Effector CD4-positive, alpha-beta T cell (primary cell): ENCODE measurements at places on chromosomes 5 and 9.

DNA sequence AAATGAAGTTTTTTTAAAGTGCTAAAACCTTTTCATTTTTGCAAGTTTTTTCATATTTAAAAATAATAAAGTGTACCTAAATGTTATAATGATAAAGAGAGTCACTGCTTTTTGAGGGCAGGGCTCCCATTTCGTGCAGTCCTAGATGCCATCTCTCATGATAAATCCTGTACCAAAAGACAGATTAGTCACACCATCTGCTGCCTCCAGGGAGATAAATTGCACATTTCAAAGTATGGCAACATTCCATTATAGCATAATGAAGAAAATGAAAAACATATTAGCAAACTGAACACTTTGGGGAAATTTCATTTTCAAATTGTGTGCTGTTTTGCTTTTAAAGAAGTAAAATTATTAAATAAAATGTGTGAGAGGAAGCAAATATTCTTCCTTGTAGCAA is 257.2 kb downstream of the KIAA0825 start:
- no peak for DNase-seq

DNA sequence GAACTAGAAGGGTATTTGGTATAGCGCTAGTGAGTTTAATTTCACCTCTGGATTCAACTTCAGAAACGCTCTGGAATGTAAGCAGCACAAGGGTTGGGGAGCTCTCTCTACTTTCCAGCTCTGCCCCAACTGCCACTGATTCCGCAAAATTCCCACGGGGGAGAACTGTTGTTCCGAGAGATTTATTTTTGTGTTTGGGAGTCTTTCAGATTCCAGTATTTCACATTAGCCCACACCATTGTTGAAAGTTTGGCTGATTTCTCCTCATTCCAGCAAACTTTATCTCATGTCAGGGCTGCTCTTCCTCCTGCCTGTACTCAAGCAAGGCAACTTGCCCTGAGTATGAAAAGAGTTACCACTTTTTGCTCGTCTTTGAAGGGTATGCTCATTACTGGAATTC is 198.5 kb upstream of the EGFLAM start:
- no peak for DNase-seq

- no peak for DNase-seq
Measured at GRCh38 chr5:135251093-135251492, 147.9 kb downstream of the MACROH2A1 start.

GRCh38 chr9:70539001-70539400 is 124.5 kb upstream of the KLF9 start:
- DNase-seq, result no peak

- DNase-seq, result no peak
Measured at GRCh38 chr5:129141078-129141477, 46.5 kb downstream of the ISOC1 start.

DNA sequence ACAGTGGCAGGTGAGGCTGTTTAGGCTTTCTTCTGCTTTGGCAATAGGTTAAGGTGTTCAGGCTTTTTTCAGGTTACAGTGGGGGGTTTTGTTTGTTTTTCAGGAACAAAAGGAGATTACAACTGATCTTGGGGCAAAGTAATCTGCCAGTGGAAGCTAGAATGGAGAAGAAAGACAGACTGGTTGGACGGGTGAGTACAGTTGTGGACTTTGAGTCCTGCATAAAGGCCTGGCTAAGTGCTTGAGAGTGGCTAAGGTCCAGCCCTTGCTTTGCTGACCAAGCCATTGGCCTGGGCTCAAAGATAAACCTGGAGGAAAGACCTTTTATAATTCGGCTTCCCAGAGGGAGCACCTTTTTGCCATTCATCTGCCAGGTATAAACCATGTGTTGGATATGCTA is 63.1 kb downstream of the MTMR12 start:
- no peak for DNase-seq

GRCh38 chr5:67119010-67119409 is 77.6 kb downstream of the CD180 start:
- no peak for DNase-seq

DNA sequence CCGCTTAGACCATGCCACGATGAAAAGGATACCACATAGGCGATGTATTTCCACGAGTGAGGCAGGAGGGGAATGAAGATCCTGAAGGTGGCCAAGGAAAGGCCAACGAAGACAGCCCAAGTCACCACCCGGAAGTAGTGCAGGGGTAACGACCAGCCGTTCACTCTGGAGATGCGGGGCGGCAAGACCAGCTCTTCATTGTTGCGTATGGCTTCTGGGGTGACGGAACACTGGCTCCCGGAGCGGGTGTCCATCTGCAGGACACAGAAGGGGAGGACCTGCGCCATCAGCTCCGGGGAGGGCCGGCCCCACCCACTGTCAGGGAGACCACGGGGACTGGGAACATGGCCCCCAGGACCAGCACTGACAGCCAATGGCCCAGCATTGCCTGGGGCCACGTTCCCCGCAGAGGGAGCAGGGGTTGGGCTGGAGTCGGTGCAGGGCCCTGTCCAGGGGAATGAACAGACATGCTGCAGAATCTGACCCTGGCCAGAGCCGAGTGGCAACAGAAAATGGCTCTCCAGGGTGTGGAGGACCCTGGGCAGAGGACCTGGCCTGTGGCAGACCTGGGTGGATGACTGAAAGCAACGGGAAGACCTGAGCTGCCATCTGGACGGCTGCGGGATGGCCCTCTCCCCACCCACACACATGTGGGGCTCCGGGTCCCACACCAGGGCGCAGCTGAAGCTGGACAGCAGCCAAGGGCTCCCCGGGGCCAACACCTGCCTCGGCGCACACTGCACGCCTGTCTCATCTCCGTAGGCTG is 17.7 kb downstream of the ZDHHC11B start:
- no peak for DNase-seq

DNA sequence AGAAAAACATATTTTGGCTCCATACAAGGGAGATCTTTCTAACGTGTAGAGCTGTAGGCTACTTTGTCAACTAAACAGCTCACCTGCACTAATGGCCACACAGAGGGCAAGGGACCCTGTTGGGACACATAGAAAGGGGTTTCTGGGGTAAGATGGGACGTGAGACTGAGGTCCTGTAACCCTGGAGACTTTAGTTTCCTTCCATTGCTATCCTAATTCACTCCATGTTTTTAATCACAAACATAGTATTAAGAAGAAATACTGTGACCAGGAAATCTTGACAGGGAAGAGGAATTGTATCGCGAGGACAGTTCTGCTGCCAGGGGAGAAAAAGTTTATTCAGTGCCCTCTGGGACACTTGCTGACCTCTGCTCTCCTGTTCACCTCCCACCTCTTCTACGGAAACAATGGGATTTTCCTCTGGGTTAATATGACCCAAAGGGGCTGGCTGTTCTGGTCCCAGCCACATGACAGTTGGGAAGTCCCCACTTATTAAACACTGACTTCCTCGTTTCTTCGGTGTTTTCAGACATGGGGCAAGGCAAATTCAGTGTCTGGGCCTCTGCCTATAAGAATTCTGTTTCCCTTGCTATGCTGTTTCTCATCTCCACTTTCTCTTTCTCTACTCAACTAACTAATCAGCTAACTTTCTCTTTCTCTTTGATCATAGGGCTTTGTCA is 106.9 kb upstream of the SEMA6A start:
- no peak for DNase-seq
